AG09319 (cell line): ENCODE measurements at places on chromosomes 13 and 19.

DNA sequence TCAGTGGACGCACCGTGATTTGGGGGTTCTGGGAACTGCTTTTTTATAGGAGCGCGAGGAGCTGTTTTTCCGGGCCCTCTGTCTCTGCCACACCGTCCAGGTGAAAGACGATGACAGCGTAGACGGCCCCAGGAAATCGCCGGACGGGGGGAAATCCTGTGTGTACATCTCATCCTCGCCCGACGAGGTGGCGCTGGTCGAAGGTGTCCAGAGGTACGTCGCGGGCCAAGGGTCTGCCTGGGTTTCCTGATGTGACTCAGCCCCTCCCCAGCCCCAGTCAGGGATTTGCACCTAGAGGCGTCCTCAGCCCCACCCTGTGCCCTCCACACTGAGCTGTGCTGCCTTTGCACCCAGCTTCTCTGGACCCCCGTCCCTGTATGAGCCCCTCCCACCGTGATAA, 136.2 kb upstream of the MCF2L start:
- DNase-seq, result no peak

DNA sequence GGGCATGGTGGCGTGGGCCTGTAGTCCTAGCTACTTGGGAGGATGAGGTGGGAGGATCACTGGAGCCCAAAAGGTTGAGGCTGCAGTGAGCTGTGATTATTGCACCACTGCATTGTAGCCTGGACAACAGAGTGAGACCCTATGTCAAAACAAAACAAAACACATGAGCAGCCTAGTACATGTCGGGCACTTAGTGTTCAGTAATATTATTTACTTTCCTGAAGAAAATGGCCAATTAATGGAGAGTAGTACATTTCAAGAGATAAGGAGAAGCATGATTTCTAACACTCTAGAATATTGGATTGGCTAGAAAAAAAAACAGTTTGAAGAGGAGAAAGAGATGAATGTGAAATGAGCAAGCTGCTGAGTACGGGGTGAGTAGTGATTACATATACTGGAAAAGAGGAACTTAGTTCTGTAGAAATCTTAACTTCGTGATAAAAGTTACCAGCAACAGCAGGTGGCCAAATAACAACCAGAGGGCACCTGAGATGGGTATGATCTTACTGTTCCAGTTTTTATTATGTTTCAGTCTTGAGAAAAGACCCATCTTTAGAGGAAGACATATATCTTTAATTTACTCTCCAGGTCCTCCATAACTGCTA, 36.2 kb downstream of the SPATA13 start:
- no peak for DNase-seq

DNA sequence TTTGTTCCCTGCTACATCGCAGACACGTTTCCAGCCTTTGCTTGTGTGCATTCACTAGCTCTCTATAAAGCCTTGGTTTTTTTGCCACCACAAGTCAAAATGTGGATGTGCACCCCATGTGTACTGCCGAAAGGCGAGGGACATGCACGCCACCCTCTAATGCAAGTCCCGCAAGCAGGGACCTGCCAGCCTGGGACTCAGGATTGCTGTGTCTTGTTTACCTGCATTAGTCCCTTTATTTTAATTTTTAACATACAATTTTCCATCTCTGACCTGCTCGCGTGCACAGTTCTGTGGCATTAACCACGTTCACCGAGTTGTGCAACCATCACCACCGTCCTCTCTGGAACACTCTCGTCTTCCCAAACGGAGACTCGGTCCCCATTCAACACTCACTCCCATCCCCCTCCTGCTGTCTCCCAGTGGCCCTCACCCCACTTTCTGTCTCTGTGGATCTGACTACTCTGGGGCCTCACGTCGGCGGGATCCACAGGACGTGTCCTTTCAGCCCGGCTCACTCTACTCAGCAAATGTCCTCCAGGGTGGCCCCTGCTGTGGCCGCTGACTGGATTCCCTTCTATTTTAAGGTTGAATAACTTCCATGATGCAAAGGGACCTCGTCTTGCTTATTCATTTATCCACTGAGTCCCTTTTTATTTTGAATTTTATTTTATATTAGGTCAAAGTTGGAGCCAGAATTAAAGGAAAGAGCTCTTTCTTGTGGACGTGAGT, 58.4 kb downstream of the RASA3 start:
- DNase-seq, result no peak

GRCh38 chr19:14412324-14412995, 6.7 kb downstream of the DDX39A start:
- no peak for DNase-seq

DNA sequence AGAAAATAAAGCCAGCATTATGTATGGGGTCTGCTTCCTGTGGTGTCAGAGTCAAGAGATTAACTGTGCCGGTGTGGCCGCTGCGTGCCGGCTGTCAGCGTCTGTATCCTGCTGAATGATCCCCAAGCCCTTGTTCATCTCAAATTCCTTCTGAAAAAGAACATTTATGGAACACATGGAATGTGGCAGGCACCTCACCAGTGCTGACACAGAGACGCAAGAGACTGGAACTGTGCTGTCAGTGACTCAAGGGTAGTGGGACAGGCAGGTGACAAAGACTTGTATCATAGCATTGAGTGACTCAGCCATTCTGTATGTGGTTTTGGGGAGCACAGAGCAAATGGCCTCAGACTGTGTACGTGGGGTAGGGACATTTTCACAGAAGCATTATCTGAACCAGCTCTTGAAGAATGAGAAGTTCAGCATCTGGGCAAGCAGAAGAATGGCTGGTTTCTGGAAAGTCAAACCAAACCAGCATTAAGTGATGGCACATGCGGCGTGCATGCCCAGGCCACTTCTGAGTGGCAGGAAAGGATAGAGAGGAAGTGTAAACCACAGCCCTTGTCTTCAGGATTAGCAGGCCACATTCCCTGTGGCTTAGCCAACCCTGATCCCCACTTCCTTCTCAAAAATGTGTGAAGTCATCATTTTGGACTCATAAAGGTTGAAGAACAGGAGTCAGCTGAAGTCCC, 54.0 kb upstream of the IRS2 start:
- no peak for DNase-seq

DNA sequence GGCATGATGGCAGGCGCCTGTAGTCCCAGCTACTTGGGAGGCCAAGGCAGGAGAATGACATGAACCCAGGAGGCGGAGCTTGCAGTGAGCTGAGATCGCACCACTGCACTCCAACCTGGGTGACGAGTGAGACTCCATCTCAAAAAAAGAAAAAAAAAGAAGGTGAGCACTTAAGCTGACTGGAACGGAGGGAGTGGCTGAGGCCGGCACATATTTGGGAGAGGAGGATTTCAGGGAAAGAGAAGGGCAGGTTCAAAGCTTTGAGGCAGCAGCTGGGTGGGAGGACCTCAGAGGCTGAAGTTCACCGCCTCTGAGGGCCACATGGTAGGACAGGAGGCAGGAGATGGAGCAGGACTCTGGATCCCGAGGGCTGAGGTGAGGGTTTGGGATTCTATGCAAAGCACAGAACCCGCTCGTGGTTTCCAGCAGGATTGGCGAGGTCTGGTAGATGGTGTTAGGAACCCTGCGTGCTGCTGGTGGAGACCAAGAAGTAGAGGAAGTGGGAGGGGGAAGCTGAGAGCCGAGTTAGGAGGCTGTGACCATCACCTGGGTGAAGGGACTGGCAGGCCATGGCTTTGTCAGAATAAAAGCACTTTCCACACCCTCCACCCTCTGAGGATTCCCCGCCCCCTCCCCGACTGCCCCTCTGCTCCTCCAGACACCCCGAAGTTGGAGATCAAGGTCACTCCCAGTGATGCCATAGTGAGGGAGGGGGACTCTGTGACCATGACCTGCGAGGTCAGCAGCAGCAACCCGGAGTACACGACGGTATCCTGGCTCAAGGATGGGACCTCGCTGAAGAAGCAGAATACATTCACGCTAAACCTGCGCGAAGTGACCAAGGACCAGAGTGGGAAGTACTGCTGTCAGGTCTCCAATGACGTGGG, 8.4 kb downstream of the CD22 start:
- no peak for DNase-seq

DNA sequence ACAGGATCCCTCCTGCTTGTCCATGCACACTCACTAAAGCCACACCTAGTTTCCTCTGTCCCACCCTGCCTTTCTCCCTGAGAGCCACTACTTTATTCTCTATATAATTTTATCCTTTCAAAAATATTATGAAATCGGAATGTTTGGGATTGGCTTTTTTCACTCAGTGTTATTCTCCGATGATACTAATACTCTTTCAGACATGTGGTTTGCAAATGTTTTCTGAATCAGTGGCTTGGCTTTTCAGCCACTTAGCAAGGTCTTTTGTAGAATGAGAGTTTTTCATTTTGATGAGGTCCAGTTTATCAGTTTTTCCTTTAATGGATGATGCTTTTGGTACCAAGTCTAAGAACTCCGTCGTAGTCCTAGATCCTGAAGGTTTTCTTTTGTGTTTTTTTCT, 11.6 kb downstream of the SPATA13 start:
- DNase-seq, result no peak

- DNase-seq, result no peak
Observed at GRCh38 chr13:110949628-110950027, 34.8 kb upstream of the ANKRD10 start.
